Suprapubic skin (tissue), 4 donors: ENCODE measurements at places on chromosomes 4 and X. TPM values are rescaled to one million over a fixed set of nuclear protein-coding genes. Genes with fewer than 3 reads are reported as not detected.

GRCh38 chr4:189912170-189912569, 28.5 kb upstream of the FRG1 start:
- no peak for DNase-seq

VBP1 gene
- total RNA-seq: 26.7 TPM

DNA sequence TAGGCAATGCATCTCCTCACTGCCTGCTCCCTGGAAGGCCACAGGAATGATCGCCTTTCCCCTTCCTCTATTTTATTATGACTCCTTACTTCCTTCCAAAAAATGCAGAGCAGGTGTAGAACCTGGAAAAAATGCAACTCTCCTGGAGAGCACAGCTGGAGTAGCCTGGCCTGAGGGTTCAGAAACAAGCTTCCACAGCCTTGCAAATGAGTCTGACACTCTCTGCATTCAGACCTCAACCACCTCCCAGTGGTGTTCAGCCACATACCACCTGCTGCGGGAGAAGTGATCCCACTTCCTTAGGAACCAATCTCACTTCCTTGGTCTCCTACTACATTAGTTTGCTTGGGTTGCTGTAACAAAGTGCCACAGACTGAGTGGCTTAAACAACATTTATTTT, 368.1 kb upstream of the NOCT start:
- no peak for DNase-seq

FRMPD3 gene
- total RNA-seq: not detected

BEND2 gene
- not detected for total RNA-seq

GRCh38 chrX:53089224-53089842, 4.6 kb upstream of the KANTR start:
- DNase-seq: peak; percentile 67

CLDN34 gene
- total RNA-seq: not detected

GRCh38 chr4:22897520-22898108, 204.9 kb downstream of the GBA3 start:
- DNase-seq: no peak

GRCh38 chrX:107715331-107716117, 60.1 kb downstream of the TSC22D3 start:
- peak; percentile 54 for DNase-seq

- no peak for DNase-seq
These were observed 18.5 kb upstream of the CXCL8 start for GRCh38 chr4:73721909-73722308.

- DNase-seq: no peak
These were observed 36.3 kb downstream of the CORIN start for GRCh38 chr4:47801481-47802002.

- peak; percentile 56 for DNase-seq
These were observed 30.1 kb downstream of the P2RY8 start for GRCh38 chrX:1506916-1507315.

DNA sequence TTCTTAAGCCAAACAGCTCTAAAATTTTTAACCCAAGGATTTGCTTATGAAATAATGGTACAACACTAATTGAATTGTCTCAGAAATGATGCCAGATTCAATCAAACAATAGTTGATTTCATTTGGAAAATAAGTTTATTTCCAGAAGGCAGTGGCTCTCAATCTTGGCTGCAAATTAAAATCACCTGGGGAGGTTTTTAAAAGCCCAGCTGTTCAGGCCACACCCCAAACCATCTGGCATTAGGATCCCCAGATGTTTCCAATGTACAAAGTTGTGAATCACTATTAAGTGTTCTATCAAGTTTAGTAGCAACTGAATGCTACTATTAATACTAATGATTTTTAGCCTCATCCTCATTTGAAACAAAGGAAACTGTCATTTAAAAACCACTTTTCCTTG, 22.2 kb downstream of the TMEM184C start:
- no peak for DNase-seq

- DNase-seq: no peak
These were observed 93.4 kb downstream of the SPCS3 start for GRCh38 chr4:176413171-176413570.

GRCh38 chrX:139423186-139423585, 107.4 kb upstream of the F9 start:
- DNase-seq: no peak

PROM1 gene
- 4.8 TPM for total RNA-seq

GRCh38 chr4:112156112-112156511, 10.9 kb downstream of the FAM241A start:
- no peak for DNase-seq

ZNF157 gene
- total RNA-seq: not detected

SPANXA2 gene
- total RNA-seq: not detected

GRCh38 chr4:63348735-63349673, 1060.2 kb downstream of the TECRL start:
- no peak for DNase-seq

XAGE1B gene
- not detected for total RNA-seq

- no peak for DNase-seq
These were observed 192.2 kb downstream of the MID1IP1 start for GRCh38 chrX:38993500-38993899.

GRCh38 chr4:26300314-26301307, 20.2 kb upstream of the RBPJ start:
- DNase-seq: no peak

GAGE13 gene
- not detected for total RNA-seq

- DNase-seq: no peak
These were observed 4.0 kb downstream of the ING2 start for GRCh38 chr4:183508697-183509335.

- no peak for DNase-seq
These were observed 13.6 kb downstream of the ZNF275 start for GRCh38 chrX:153347530-153347929.

DNA sequence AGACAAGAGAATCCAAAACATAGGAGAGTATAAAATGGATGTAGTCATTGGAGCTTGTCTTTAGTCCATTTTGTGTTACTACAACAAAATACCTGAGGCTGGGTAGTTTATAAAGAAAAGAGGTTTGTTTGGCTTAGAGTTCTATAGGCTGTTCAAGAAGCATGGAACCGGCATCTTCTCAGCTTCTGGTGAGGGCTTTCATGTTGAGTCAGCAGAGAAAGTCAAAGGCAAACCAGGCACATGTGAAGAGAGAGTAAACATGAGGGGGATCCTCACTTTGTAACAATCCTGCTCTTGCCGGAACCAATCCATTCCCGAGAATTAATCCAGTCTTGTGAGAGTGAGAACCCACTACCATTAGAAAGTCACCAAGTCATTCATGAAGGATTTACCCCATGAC, 8.1 kb upstream of the HCCS start:
- DNase-seq: no peak

DNA sequence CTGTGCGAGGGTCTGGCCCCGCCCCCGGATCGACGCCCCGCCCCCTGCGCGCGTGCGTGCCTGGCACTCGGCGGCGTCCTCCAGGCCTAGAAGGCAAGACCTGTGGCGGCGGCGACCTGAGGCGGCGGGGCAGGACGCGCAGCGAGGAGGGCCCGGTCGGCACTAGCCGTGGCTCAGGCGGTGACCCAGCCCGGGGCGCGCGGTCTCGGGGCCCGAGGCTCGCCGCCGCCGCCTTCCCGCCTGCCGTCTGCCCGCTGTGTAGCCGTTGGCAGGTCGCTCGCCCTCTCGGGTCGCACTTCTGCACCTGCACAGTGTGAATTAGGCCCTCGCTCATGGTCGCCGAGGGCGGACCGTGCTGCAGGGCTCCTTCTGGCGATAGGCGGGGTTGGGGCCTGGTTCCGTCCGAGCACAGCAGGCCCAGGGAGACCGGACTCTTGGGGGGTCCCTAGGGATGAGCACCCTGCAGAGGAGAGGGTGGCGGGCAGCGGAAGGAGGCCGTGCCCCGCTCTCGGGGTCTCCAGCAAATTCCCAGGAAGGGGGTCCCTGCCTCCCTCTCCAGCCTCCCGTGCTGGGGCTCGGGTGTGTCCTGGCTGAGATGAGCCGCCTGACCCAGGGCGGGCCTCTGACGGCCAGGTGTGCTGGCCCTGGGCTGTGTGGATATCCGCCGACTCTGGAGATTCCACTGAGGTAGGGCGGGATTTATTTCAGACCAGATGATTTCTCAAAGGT, 557 bp upstream of the FAM53A start:
- DNase-seq: peak; percentile 92

DNA sequence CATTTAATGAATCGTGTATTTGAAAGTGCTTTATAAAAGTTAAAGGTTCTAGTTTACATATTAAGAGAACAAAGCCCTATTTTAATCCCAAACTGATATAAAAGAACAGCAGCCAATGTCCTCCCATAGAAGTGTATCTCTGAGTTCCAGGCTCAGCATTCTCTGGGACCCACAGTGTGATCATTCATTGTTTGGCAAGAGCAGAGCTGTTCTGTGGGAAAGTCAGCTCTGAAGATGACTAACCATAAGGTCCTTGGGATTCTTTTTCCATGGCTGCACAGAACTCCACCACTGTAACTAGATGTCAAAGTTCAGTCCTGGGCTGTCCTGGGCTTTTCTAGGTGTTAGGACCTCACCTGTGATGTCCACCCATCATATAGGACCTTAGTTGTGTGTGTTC, 157.0 kb upstream of the TLL1 start:
- no peak for DNase-seq

RAP2C gene
- total RNA-seq: 15.7 TPM

- DNase-seq: no peak
These were observed 430.5 kb upstream of the TRAM1L1 start for GRCh38 chr4:117515921-117516320.

GRCh38 chr4:174972911-174973310, 54.8 kb downstream of the ADAM29 start:
- no peak for DNase-seq

TLL1 gene
- 6.8 TPM for total RNA-seq
